ENCODE measurements at places on chromosomes 6 and 20.

DNA sequence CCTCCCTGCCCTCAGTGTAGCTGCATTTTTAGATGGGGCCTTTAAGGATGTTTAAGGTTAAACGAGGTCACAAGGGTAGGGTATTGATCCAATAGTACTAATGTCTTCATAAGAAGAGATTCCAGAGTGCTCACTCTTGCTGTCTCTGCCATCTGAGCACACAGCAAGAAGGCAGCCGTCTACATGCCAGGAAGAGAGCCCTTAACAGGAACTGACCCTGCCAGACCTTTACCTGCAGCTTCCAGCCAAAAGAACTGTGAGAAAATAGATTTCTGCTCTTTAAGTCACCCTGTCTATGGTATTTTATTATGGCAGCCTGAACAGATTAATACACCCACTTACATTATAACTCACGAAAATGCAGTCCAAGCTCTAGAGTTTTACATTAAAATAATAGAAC lies 685.3 kb upstream of the MARCKS start:
- DNase-seq, result no peak

DNA sequence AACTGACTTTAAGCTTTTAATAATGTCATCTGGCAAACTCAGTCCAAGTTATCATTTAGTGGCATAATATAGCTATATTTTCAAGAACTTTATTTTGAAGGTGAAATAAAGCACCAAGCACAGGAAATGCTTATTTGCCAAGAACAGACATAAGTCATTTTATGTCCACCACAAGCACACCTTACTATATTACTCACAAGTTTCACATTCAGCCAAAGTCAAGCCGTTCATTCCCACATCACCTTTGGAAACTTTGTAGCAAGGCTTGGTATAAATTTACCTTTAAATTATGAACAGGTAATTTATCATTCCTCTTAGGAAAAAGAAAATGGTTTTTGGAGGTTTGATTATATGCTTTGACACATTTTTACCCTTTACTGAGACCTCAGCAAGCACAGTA lies 236.8 kb upstream of the FKBP1C start:
- no peak for DNase-seq

DNA sequence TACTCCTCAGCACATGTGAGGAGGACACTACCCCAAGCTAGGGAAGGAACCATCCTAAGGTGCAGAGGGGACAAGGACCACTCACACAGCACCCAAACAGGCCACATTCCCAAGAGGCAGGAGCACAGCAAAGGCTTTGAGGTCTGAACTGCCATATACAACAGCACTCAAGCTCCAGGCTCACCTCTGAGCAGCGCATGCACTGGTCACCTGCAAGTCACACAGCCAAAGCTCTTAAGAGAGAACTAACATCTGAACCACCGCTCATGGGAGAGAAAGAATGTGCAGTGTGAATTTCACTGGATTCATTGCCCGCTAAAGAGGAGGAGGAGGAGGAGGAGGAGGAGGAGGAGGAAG lies 31.0 kb downstream of the NPEPL1 start:
- no peak for DNase-seq

DNA sequence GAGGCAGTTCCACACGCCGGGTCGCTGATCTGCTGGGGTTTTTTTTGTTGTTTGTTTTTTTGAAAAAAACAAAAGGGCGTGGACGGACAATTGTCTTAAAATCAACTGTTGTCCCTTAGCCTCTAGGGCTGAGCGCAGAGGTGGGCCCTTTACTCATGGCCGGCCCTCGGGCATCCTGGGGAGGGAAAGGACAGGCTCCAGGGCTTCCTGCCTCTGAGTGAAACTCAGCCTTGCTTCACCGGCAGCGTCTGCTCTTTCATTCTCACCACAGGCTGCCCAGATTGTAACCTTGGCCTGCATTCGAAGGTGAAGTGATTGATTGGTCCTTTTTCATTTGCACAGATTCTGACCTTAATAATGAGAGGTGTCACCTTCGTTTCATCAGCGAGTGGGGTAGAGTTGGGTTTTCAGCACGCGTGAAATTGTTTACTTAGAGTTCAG lies 797 bp downstream of the SMIM13 start:
- DNase-seq, result no peak

- no peak for DNase-seq
Observed at GRCh38 chr6:123771126-123771525, 32.5 kb upstream of the NKAIN2 start.

DNA sequence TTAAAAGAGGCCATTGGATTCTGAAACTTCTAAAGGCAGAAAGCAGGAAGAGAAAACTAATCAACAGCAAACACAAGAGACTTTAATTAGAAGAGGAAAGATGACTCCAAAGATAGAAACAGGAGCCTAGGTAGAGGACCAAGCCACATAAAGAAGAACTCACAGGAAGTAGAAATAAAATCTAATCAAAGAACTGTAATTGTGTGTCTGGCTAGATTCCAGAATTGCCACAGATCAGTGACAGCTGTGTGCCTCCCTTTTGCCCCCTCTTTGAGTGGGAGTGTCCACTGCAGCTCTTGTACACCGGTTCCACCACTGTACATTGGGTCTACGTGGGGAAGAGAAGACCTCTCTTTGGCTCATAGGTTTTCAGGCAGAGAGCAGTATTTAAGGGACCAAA lies 22.3 kb upstream of the THEMIS start:
- no peak for DNase-seq

DNA sequence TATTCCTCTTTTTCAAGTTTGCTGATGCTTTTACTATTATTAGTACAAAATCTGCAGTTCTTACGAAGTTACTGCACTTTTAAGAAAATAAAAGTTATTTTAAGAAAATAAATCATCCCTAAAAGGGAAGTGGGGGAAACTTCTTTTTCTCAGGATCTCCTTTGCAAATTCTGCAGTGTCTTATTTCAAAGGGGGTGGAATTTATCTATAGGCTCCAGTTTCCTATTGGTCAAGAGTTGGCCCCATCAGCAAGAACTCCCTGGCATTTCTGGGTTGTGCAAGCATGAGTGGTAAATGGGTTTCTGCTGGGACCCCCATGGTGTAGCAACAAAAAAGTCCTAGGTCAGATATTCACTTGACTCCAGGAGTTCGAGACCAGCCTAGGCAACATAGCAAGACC lies 136.3 kb upstream of the PRDM1 start:
- DNase-seq, result no peak

DNA sequence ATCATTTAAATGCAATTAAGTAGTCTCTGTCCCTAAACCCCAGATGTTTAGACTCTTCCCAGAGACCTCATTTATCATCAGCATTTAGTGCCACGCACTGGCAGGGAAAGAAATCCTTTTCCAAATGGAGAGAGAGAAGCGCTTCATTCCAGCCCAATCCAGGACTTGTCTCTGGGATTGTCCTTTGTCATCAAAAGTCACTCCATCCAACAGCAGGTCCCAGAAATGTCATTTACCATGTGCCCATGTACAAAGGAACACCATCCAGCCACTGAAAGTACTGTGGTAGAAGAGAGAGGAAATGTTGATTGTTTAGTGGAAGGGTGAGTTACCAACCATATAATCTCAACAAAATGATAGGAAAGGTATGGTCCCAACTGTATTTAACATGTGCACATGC lies 66.9 kb upstream of the SMIM28 start:
- DNase-seq, result no peak

- DNase-seq, result no peak
Observed at GRCh38 chr20:25486377-25486776, 78.9 kb downstream of the GINS1 start.

GRCh38 chr20:15609921-15610320 lies 963.3 kb downstream of the KIF16B start:
- DNase-seq, result no peak

- DNase-seq, result no peak
Observed at GRCh38 chr6:117550078-117550600, 52.2 kb downstream of the GOPC start.

- DNase-seq, result no peak
Observed at GRCh38 chr20:46934746-46935287, 40.2 kb downstream of the EYA2 start.

DNA sequence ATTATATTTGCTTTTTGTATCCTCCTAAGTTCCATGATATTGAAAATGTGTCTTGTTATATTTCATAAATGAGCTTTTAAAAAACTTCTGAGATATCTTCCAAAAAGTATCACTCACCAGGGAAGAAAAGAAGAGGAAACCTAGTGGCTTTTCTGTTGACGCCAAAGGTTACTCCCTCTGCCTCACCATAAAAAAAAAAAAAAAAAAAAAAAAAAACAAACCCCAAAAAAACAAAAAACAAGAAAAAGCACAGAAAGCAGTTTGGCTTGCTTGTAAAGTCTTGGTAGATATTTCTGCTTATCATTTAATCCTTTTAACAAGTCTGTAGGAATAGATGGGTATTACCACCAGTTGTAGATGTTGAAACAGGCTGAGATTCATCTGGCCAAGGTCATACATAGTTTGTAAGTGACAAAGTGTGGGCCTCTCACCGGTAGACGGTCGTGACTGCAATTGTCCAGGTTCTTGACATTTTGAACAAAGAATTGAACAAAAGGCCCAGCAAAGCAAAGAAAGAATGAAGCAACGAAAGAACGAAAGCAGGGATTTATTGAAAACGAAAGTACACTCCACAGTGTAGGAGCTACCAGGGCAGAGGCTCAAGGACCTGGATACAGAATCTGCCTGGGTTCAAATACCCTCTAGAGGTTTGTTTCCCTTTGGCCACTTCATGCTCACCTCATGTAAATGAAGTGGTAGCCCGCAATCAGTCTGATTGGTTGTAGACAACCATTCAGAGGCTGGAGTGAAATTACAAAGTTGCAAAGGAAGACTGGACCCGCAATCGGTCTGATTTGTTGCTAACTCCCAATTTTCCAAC lies 11.6 kb upstream of the ELOVL5 start:
- no peak for DNase-seq

DNA sequence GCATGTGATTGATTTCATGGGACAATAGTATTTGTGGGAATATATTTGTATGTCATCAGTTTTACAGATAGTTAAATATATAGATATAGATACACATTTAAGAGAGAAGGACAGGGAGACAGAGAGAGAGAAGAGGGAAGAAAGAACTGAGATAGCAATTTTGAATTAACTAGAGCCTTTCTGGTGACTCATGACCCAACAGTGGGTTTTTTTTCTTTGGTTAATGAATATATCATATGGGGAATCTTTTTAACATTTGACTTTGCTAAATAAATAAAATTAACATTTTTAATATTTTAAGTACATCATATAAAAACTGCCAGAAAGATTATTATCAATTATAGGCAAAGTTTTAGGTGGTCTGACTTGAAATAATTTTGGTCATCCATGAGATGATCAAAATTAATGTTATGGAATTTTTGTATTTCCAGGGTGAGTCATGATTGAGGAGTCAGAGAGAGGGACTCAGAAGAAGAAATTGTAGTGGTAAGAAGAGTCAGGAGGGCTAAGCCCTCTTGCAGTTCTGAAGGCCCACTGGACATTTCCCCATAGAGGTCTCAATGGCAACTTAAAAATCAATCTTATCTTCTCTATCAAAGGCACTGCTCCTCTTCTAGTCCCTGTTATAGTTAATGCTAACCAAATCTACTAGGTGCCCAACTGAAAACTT lies 508.1 kb upstream of the MAP3K7 start:
- no peak for DNase-seq

- DNase-seq, result no peak
Observed at GRCh38 chr20:50328222-50328979, 137.8 kb downstream of the CEBPB start.

DNA sequence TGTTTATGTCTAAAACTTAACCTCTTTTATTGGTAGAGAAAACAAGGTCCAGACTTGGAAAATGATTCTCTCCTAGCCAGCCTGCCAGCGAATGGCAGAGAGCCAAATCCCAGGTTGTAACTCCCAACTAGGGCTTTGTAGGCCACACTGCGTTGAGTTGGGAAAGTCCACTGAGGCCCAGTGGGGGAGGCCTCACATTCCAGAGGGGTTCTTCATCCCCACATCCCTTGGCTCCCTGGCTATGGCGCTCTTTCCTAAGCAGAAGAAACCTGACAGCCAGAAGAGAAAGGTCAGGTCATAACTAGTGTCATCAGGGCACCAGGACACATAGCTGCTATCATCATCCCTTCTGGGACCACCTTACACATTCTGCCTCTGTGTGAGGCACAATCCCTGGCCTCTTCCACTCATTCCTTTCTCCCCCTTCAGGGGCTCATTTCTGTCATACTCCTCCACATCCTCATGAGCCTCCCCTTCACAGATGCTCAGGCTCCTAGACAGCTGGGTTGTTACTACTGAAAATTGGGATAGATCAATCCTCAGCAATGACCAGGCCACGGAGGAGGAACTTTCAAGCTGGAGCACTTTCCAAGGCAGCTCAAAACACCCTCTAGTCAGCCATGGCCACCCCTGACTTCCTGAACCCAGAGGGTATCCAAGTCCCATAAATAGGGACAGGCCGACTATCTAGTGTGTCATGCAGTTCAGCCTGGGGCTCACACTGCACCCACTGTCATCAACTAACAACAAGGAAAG lies 48.6 kb downstream of the TCP11 start:
- no peak for DNase-seq

DNA sequence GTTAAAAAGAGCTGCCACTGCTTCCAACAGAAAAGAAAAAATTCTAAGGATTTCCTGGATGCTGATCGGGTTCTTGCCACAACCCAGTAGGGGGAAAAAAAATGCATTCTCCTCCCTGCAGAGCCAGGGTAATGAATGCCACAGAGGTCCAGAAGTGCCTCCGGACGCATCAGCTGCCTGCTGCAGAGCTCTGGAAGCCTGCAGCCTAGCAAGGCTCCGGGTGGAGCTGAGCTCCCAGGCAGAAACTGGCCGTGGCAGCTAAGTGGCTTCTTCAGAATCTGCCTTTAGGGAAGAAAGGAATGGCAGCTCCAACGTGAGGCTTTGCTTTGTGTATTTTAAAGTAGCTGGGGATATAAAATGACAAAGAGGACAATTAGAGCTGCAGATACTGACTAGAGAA lies 155.0 kb downstream of the CFAP61 start:
- DNase-seq, result no peak

DNA sequence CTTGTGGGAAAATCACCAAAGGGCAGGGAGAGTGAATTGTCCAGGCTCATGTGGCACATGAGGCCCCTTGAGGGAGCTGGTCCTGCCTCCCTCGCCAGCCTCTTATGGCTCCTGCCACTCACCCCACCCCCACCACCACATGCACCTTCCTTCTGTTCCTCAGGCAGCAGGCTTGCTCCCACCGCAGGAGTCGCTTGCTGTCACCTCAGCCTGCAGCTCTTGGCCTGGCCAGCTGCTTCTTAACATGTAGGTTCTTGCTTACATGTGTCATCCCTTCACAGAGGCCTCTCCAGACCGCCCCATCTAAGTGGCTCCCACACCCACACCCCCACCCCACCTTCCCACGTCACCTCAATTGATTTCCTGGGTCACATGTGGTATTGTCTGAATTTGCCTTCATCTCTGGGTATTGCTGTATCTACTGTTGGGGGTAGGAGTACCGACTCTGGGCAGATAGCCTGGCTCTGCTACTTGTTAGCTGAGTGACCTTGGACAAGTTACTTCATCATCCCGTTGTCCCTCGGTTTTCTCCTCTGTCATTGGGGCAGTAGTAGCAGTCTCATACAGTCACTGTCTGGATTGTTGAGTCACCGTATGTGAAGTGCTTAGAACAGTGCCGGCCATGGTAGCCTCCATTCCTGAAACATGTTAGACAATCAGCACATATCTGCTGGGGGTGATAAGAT lies 41.7 kb downstream of the SLC9A8 start:
- no peak for DNase-seq

- no peak for DNase-seq
Observed at GRCh38 chr6:153553627-153554026, 422.5 kb upstream of the RGS17 start.

- DNase-seq, result no peak
Observed at GRCh38 chr6:41966961-41967311, 25.3 kb upstream of the CCND3 start.
